IPS DF 19.7 (cell line): ENCODE measurements at places on chromosomes 1 and 21.

- peak; percentile 40 for DNase-seq
These were observed 20.8 kb upstream of the SDC3 start for GRCh38 chr1:30929135-30929889.

GRCh38 chr1:5562769-5563168, 429.5 kb downstream of the NPHP4 start:
- DNase-seq: no peak

DNA sequence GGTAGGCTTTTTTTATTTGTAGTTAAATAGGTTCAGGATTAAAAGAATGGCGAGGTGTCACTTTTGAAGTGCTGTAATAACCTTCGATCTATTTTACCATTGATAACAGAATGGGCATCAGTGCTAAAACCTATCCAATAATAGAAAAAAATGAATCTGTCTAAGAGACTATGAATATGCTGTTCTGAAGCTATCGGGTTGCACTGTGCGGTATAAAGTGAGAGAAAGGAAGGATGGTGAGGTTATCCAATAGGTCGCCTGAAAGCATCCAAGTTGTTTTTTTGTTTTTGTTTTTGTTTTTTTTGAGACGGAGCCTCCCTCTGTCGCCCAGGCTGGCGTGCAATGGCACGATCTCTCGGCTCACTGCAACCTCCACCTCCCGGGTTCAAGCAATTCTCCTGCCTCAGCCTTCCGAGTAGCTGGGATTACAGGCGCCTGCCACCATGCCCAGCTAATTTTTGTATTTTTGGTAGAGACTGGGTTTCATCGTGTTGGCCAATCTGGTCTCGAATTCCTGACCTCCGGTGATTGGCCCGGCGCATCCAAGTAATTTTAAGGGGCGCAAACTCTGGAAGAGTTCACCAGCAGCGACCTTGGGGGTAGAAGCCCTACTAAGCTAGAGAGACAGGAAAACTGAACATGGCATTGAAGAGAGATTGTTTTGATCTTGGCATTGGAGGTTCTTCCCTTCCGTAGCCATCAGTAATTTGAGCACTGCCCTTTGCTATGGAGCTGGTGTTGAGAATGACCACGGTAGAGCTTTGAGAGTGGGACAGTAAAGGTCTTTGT, 8.7 kb upstream of the MDM4 start:
- no peak for DNase-seq

DNA sequence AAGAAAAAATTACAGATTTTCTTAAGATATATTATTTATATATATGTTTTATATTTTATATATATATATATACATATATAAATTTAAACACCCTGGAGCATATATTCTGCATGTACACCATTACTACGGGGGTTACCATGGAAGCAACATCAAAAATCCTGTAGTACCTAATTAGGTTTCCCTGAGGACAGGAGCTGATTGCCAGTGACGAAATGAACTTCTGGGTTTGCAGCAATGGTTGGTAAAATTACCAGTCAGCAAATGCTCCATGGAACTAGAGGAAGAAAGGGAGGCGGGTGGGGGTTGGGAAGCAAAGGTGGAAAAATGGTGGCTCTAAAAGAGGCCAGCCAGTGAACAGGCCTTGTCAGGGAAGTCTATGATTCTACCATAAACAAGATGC, 89.5 kb downstream of the KCNN3 start:
- no peak for DNase-seq

DNA sequence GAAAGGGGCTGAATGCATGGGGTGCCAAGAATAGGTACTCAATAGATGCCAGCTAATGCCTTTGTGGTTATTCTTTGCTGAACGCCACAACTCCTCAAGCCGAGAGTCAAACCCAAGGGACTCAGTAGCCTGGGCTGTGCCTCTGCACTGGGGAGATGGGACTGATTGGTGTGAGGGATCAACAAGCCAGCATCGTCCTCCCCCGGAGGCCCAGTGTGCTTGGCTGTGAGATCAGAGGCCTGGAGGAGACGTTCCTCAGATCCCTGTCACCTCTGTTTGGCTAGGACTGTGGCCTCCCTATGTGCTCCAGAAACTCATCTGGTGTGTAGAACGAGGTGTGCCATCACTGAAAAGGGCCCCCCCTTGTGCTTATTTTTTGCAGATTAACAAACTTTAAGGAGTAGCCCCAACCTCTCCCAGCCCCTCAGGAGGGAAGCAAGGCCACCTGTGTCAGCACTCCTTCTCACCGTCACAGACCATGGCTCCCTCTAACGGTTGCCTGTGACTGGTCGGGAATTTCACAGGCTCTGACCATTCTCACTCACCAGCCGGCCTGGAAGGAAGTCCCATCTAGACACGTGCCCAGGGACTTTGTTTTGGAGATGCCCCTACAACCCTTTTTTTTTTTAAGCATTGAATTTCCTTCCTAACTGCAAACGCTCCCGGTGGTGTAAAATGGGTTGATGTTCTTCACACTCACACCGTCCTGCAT, 194.0 kb upstream of the VAMP3 start:
- no peak for DNase-seq

DNA sequence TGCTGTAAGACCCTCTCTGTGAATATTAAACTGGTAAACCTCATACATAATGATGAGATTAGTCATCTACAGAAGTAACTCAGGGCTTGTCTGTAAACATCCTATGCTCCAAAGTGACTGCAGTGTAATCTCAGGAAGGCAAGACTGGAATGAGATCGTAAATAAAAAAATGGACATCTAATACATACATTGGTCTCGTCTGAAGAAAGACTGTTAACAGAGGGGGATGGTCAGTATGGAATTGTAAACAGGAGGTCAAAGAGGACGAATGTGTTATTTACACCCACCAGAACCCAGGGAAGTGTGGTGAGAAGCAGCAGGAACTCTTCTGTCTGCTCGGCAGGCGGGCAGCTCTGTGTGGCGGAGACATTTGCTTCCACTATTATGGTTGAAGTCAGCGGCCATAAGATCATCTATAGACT, 51.4 kb downstream of the DISC1 start:
- DNase-seq: no peak

GRCh38 chr1:196660852-196661251, 9.0 kb downstream of the CFH start:
- DNase-seq: no peak

GRCh38 chr1:218967836-218968235, 205.8 kb upstream of the LYPLAL1 start:
- DNase-seq: no peak

- DNase-seq: no peak
These were observed 5.8 kb downstream of the PERM1 start for GRCh38 chr1:975896-976683.
